ENCODE measurements at places on chromosomes 4 and X.
A peak's percentile ranks its signal among the peaks of the same experiment; 100 is the strongest.

GRCh38 chr4:182823576-182823975 lies 93.6 kb downstream of the DCTD start:
- no peak for DNase-seq

DNA sequence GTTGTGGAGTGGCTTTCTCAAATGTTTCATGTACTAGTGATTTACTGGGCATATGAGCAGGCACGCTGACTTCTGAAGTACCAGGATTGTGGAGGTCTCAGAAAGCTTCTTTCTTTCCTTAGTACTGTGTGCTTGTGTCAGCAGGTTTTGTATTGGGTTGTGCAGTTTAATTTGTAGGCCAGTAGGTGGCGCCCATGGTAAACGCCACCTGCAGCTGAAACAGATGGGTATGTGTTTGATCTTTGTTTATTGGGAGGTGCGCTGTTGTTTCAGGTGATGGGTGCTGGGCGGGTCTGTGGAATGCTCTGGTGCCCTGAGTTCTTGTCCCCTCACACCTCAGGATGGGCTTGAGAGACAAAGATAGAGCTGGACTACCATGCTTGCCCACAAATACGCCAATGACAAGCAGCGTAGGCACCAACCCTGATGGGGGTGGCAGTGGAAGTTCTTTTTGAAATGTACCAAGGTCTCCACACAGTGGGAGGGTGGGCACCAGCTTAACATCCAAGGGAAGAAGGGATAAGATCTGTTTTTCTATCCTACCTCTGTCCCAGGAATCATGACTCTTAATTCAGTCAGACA lies 141.5 kb downstream of the RPS6KA6 start:
- peak; percentile 55 for DNase-seq

DNA sequence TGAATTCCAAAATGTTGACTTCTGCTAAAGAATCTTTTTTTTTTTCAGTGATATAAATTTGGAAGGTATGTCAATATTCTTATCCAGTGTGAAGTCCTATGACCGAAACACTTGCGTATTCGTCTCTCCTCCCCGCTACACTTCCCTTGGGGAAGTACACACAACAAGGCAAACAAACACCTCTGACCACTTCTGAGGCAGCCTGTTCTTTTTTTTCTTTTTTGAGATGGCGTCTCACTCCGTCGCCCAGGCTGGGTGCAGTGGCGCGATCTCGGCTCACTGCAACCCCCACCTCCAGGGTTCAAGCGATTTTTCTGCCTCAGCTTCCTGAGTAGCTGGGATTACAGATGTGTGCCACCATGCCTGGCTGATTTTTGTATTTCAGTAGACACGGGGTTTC lies 78.1 kb upstream of the DHRSX start:
- DNase-seq = no peak

GRCh38 chr4:105227054-105227453 lies 80.4 kb downstream of the TET2 start:
- no peak for DNase-seq

- DNase-seq = no peak
These were observed 147.0 kb downstream of the DACH2 start for GRCh38 chrX:86295293-86295692.

DNA sequence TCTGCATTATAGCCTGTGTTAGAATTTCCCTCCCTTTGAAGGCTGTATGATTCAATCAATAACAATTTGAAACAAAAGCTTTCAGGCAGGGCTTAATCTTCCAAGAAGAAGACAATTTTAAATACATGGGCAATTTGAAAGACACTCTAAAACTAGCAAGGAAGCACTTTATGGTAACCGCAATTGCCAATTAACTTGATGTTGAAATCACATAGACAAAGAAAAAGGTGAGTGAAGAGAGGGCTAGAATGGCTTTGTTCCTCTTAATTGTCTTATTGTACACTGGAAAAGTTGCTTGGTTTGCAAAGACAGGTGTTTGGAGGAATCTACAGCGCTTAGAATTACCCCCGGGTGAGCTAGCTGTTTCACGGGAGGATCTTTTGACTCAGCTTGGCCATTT lies 74.4 kb upstream of the PRKX start:
- DNase-seq = peak; percentile 20

GRCh38 chrX:47748576-47748975 lies 88.1 kb upstream of the ZNF81 start:
- DNase-seq = no peak

DNA sequence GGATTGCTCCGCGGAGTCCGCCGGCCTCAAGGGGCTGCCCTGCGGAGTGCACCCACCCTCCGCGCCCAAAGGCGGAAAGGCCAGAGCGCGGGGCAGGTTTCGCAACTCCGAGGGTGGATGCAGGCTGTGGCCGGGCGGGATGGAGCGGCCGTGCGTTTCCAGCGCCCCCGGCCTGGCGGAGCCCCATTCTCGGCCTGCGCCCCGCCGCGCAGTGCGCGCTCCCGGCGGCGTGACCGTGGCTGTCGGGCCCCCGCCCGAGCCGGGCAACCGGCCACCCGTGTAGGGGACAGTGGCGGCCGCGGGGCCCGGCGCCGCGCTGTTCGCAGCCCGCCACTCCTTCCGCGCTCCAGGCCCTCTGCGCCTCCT lies 331 bp downstream of the SETD7 start:
- peak; percentile 64 for DNase-seq

GRCh38 chr4:7901311-7901885 lies 38.3 kb downstream of the AFAP1 start:
- peak; percentile 64 for DNase-seq

- no peak for DNase-seq
These were observed 22.3 kb downstream of the RAP1GDS1 start for GRCh38 chr4:98283219-98284189.

GRCh38 chr4:73019462-73020047 lies 50.0 kb downstream of the COX18 start:
- peak; percentile 33 for DNase-seq

- no peak for DNase-seq
These were observed 8.8 kb downstream of the CHST7 start for GRCh38 chrX:46582325-46582724.

GRCh38 chrX:141668371-141668770 lies 30.2 kb downstream of the SPANXD start:
- no peak for DNase-seq

GRCh38 chr4:14910411-14910810 lies 91.9 kb upstream of the CPEB2 start:
- DNase-seq = no peak

DNA sequence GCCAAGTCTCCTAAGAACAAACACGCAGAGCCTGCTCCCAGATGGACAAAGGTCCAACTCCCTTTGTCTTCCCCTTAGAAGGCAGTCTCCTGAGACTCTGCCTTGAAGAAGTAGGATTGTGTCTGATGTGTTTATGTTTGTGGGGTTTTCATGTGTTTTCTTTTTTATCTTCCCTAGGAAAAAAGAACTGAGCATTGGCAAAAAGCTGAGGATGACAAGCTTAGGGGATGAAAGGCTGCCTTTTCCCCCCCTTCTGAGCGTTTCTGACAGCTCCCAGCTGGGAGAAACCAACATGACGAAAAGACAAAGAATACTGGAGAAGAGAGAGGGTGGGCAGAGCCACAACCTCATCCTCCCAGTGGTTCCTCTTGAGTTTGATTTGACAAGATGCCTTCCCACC lies 181.1 kb downstream of the EVC2 start:
- no peak for DNase-seq

GRCh38 chrX:31706466-31706865 lies 634.6 kb upstream of the FTHL17 start:
- no peak for DNase-seq

- DNase-seq = peak; percentile 42
These were observed 69.6 kb downstream of the AGTR2 start for GRCh38 chrX:116239944-116240840.

DNA sequence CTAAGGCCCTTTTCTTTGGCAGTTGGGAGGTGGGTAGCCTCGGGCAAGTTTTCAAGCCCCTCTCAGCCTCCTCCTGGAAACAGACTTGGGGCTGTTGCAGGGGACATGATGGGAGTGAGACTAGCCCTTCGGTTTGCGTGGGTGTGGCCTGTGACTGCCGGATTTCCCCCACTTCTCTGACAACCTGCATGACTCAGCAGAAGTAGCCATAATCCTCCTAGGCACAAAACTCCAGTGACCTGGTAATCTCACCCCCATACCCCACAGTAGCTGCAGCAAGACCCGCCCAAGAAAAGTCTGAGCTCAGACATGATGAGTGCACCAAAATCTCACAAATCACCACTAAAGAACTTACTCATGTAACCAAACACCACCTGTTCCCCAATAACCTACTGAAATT lies 433.7 kb upstream of the AMOT start:
- no peak for DNase-seq

GRCh38 chrX:141175786-141176185 lies 1.1 kb downstream of the LDOC1 start:
- DNase-seq = no peak

DNA sequence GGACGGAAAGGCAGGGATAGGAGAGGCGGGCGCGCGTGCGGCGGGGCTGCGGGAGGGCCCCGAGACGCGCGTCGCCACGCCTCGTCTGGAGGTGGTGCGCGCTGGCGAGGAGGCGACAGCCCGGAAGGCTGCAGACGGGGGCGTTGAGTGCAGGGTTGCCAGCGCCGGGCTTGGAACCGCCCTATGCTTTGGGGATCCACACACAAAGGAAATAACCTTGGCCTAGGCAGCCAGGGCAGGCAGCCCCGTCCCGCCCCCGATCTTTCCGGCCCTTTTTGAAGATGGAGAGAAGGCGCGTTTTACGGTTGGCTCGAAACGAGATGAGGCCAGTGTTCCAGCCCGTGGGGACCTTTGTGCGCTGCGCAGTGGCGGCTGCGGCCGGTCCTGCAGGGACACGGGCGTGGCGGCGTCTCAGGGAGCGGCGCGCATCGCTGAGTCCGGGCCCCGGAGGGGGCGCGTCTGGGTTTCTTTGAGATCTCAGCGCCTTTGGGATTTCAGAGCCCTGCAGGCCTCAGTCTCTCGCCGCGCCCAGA lies 50.8 kb upstream of the TRIM2 start:
- peak; percentile 88 for DNase-seq

DNA sequence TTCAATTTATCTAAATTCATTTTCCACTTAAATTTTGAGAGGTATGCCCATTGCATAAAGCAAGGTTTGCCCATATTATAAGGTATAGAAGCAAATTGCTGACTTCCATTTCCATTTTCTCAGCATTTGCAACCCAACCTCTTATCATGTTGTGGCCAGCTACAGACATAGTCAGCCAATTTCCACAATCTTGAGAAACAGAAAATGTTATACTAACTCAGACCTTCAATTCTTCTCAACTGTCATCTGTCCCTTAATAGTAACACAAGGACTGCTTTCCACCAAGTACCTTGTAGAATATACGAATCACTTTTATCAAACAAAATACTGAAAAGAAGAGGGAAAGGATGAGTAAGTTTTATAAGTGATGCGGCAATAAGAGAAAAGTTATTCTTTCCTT lies 11.2 kb upstream of the GRIA3 start:
- DNase-seq = no peak

DNA sequence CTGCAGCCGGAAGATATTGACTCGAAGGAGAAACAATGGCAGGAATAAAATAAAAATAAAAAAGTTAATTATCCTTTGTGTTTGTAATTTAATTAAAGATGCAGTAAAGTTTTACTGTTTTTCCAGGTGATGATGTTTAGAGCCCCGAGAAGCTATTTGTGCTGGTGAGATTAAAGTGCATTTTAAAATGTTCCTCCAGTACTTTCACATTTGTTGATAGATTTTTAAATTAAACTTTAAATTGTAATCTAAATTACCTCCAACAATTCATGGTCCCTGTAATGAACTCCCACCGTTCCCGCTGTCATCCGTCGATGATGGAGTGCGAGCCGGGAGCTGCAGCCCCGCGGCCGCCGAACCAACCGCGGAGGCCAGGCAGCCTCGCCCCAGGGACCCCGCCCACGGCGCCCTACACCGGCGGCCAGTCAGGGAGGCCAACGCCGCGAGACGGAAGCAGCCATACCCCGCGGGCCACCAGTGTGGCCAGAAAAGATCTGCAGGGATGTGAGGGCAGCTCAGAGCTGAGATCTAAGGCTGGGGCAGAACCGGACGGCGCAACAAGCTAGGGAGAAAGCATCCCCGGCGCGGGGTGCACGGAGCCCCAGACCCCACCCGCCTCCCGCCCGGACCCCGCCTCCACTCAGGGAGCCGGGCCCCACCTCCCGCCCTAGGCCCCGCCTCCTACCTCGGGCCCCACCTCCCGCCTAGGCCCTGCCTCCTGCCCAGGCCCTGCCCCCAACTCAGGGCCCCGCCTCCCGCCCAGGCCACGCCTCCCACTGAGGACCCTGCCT lies 104.0 kb downstream of the FAM53A start:
- DNase-seq = no peak

DNA sequence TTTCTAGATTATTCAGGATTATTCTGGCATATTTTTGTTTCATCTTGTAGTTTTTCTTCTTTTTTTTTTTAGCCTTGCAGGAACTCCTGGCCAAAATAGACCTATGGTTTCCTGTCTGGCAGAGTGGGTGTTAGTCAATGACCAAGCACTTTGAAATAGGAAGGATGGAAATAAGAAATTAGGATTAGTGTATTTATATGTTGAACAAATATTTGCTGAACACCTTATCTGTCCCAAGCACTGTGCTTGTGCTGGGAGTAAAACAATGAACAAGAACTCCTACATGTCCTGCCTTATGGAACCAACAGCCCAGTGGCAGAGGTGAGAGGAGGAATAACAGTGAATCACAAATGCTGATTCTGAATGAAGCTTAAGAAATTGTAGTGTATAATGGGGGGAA lies 4.5 kb downstream of the MMRN1 start:
- DNase-seq = peak; percentile 16

- peak; percentile 48 for DNase-seq
These were observed 6.0 kb downstream of the RASL11B start for GRCh38 chr4:52868133-52868532.

GRCh38 chrX:115337491-115338144 lies 48.1 kb downstream of the LUZP4 start:
- no peak for DNase-seq

DNA sequence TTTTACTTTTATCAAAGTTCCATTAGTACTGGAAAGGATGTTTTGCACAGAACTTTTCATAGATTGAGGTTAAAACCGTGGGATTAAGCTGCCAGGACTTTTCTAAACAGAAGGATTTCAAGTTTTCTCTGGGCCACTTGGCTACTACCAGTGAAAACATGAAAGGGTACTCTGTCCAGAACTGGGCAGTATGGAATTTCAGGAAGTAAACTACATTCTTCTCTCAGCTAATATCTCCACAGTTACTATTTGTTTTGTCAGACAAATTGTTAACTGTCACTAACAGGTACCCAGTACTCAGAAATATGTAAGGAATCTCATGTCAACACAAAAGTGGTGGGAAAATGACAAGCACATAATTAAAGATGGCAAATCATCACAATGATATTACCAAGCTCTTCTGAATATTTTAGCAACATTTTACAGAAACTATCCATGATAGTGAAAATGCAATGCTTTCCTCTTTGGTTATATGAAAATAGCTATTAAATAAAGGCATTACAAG lies 454.4 kb downstream of the C4orf33 start:
- DNase-seq = no peak

DNA sequence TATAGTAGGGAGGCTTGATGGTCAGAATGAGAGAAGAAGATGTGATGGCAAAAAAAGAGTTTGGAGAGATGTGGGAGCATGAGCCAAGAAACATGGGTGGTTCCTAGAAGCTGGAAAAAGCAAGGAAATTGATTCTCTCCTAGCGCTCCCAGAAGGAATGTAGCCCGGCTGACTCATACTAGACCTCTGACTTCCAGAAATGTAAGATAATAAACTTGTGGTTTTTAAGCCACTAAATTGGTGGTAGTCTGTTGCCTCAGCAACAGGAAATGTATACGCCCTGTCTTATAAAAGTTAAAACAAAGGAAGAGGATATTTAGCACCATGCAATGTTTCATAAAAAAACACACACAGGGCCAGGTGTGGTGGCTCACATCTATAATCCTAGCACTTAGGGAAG lies 182.7 kb upstream of the PCDH7 start:
- DNase-seq = no peak

- no peak for DNase-seq
These were observed 407.3 kb downstream of the IDS start for GRCh38 chrX:149097786-149098185.

Measured in NCI-H69 (cell line).